ENCODE measurements at places on chromosomes 16 and 17.

GRCh38 chr16:57929250-57929649, 41.7 kb downstream of the CNGB1 start:
- no peak for DNase-seq

DNA sequence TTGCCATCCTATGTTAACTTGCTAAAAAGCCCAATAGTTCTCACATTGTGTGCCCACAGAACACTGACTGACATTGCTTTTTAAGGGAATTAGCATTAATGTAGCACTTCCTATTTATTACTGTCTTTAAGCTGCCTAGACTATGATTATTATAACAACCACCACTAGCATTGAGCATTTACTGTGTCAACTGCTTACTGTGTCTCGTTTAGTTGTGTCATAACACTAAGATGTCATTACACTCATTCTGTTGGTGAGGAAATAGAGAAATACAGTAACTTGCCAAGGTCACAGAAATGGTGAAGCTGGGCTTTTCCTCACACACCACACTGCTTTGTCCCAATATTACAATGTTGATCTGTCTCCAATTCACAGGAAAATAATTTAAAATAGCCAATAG, 30.2 kb downstream of the TRIM25 start:
- DNase-seq = no peak

DNA sequence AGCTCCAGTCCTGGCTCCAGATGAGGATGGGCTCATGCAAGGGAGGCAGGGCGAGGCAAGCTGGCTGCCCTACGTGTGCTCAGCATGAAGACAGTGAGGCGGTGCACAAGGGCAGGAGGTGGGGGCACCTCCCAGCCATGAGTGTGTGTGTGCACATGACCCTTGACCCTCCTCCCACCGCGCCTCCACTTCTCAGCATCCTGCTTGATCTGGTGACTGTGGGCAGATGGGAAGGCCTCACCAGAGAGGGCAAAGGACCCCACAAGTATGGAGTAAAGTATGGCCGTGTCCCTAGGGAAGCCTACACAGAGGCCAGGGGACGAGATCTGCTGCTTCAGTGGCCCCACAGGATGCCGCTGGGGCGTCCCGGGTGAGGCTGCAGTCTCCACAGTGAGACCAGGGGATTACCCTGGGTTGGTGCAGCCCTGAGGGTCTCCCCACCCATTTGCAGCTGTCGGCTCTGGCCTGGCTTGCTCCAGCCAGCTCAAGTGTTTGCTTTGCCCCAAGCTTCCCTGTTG, 7.9 kb upstream of the RNF222 start:
- DNase-seq = no peak

- DNase-seq = no peak
Observed at GRCh38 chr17:38327936-38328335, 15.8 kb downstream of the GPR179 start.

DNA sequence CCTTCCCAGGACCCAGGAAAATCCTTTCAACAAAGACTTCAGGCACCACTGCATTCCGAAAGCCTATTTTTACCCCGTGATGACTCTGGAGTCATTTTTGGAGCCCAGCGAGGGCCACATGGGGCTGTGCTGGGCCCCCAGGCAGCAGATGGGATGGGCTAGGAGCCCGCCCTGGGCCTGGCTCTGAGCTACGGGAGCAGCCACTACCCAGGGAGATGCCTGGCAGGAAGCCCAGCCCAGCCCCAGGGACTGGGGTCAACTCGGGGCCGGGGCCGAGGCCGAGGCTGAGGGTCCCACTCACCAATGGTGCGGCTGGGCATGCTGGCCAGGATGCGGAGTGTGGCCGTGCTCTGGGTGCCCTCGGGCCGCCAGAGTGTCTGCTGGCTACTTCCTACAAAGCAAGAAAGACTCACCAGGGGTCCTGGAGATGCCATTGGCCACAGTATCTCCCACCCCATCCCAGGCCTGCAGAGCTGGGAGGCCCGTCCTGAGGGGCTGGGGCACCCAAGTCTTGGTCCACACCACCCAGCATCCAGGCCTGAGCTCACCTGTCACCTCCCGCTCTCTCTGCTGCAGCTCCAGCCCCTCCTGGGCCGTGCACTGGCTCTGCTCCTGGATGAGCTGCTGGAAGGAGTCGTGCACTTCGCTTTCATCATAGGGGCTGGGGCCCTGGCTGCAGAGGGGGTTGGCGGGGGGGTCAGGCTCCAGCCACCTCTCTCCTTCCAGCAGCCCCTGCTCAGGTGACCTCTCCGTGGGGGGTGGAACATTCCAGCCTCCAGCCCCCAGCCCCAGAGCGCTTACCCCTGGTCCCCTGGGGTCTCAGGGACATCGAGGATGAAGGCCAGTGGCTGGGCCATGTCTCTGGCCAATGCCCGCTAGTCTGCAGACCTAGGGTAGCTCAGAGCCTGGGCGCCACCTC, 2.3 kb downstream of the TMC6 start:
- no peak for DNase-seq

DNA sequence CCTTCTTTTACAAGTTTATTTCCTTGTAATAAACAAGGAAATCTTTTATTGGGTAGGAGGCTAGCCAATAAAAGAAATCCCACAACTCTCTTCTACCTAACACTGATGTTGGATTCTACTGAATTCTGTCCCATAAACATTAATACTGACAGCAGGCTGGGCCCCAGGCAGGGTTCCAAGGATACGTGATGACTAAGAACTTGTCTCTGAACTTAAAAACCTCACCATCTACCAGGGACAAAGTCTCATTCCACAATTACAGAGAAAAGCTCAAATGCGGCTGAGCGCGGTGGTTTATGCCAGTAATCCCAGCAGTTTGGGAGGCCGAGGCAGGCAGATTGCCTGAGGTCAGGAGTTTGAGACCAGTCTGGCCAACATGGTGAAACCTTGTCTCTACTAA, 64.9 kb downstream of the ARHGAP17 start:
- DNase-seq = no peak

DNA sequence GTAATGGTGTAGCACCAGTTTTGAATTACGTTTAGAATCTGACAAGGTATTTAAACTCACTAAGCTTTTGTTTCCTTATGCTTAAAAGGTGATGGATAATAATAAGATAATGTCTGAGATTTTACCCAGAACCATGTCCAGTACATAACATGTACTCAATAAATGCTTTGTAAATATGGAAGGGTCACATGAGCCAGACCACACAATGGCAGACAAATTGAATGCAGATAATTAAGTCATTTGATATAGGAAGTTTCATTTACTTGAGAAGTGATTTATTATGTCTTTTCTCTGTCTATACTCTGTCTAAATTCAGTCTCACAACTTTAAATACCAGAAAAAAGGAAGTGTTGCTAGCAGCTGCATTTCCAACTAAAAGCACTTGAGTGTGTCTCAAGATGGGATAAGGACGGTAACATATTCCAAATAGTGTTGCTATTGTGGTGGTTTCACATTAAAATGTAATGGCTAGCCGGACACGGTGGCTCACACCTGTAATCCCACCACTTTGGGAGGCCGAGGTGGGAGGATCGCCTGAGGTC, 52.5 kb upstream of the DHX40 start:
- peak; percentile 2 for DNase-seq
